Stimulated activated CD8-positive, alpha-beta memory T cell treated with anti-CD3 and anti-CD28 coated beads, Interleukin-15, amount 100 ng/mL, for 48 hours (primary cell): ENCODE measurements at places on chromosomes 11 and 22.

DNA sequence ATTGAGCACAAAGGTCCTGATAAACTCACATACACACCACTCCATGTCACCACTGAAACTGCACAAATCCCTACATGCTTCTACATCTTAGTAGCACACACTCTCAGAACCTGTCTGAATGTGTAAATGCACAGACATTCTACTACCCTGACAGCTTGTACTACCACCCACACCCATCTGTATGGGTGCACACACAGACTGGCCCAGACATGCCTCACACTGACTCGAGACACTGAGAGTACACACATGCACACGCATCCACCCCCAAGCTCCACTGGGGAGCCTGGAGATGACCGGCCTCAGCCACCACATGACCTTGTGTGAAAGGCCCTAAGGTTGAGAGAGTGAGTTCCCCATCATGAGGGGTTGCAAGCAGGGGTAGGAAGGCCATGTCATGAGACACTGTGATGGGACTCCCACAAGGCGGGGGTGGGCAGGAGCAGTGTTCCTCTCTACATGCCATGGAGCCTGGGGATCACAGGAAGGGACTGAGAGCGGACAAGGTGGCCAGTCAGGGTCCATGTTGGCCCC lies 28.1 kb downstream of the ARAP1 start:
- no peak for DNase-seq

GRCh38 chr11:111748035-111748804 lies 18.0 kb downstream of the PPP2R1B start:
- DNase-seq: no peak

DNA sequence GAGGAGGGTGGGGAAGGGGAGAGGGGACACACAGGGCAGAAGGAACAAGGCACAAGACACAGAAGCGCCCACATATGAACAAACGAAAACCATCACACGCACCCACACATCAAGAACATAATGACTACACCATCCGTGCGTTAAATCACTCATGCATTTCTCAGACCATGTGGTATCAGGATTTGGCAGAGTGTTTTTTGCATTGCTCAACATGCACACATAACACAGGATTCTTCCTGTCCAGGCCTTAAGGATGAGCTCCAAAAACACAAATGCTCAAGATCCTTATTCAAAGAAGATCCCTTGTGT lies 309.5 kb downstream of the CADM1 start:
- no peak for DNase-seq

- no peak for DNase-seq
Measured at GRCh38 chr11:129163714-129164164, 28.4 kb downstream of the ARHGAP32 start.

DNA sequence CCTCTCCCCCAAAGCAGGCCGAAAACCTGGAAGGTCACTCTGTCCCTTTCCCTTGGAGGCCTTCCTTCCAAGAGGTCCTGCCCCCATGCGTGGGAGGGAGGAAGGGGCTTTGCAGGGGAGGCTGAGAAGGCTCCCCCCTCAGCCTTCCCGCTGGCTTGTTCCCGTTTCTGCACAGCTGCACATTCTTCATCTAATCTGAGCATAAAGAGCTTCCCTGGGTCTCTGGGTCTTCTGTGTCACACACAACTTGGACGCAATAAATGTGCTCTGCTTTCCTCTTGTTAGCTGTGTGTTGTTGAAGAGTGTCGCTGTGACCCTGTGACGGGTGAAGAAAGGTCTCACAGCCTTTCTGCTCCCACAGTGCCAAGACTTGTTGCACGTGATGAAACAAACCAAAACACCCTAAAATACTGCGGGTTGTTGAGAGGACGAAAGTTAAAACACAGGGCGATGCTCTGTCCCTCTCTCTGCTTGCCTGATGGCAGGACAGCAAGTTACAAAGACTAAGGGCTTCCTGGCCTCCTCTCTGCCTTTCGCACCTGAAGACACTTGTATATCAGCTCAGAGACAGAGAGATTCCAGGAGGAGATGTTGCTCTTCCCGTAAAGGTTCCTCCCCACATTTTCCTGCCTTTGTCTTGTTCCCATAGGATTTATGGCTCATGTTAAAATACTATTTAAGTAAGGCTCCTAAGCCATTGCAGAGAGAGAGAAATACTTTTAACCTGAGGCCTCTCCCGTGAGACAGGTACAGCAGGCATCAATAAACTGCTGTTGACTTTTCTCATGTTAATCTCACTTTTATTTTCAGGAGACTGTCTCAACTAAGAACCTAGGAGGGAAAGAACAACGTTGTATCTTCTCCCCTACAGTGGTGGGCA lies 15.4 kb upstream of the IFITM3 start:
- DNase-seq: no peak
